ENCODE measurements at places on chromosomes 6 and 20.

GRCh38 chr6:150696190-150696589, 96.5 kb downstream of the PLEKHG1 start:
- DNase-seq = no peak

DNA sequence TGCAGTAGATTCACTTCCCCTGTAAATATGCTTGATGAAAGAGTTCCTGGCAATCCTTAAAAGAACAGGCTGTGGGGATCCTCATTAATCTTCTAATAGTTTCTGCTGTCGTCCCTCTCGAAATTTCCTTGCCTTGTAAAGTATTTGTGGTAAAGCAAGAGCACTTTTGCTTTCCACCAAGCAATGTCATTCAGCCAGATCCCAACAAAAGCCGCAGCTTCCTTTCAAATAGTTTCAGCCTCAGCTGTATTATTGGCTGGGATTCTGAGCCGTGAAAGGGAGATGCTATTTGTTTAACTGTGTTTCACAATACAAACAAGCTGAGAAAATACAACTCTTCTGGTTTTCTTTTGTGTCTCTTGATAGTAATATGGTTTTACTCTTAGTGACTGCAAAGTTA, 48.9 kb upstream of the EPHA7 start:
- DNase-seq = no peak

GRCh38 chr6:122696853-122697252, 82.7 kb upstream of the FABP7 start:
- DNase-seq = no peak

- DNase-seq = no peak
Observed at GRCh38 chr20:12963416-12963815, 45.4 kb upstream of the SPTLC3 start.

GRCh38 chr20:20736303-20736702, 23.9 kb upstream of the RALGAPA2 start:
- DNase-seq = no peak

DNA sequence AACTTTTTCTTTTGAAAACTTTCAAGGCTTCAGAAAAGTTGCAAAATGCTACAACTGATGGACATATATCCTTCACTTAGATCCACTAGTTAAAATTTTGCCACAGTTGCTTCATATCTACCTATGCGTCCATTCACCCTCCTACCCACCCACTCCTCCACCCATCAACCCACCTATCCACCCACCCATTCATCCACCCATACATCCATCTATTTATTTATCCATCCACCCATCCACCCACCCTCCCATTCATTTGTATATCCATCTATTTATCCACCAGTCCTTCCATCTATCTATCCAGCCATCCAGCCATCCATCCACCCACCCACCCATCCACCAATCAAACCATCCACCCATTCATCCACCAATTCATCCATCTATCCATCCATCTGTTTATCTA, 13.6 kb downstream of the BPIFB4 start:
- no peak for DNase-seq

GRCh38 chr20:50848846-50849673, 54.2 kb downstream of the BCAS4 start:
- DNase-seq = no peak

DNA sequence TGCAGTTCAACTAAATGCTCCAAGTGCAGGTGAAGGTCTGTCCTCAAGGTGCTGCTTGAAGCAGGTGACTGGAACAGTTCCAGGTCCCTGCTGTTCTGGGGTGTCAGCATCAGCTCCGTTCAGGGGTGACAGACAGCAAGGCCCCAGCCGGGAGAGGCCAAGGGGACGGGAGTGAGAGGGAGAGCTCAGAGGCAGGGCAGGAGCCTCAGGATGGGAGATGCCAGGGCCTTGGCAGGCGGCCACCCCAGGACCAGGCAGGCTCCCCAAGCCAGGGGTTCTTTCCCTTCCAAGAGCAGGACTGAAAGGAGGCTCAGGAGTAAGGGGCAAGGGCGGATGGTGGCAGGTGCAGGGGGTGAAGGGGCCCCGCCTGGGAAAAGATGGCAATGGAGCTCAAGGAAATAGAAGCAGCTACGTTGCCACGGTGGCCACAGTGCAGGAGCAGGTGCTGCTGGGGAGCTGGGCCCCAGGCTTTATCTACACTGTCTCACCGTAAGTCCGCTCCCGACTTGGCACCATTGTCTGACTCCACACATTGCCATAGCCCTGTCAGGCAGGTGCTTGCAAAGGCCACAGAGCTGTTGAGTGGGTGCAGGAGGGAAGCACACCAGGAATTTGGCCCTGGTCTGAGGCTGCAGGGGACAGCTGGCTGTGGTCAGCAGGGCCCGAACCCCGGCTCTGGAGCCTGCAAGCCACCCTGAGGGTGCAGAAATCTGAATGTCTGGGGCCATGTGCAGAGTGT, 43.1 kb downstream of the ERMARD start:
- no peak for DNase-seq

- no peak for DNase-seq
Observed at GRCh38 chr6:22666586-22666985, 97.2 kb downstream of the HDGFL1 start.

DNA sequence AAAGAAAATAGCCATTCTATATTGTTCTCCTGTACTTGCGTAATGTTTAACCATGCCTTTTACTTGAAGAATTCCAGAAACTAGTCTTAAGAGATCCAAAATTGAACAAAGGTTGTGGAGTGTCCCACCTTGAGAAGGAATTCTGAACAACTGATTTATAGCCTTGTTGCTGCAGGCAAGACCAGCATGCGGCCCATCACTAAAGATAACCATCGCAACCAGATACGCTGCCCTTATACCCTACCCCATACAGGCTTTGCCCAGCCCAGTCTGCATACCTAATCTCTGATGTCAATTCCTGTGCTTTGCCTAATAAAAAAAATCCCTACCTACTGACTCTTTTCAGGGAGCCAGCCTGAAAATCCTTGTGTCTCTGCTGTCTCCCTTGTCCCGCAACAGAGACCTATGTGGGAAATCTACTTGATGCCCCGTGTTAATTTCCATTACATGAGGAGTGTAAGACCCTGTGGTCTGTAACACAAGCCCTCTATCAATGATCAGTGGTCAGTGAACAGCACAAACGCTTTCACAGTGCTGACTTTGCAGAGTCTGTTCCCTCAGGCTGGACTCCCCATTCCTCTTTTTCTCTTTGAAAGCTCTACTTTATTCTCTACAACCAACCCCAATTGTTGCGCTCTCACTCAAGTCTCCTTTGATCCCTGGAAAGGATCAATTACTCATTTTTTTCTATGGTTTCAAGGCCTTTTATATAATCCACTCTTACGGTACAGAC, 125.7 kb upstream of the BTBD3 start:
- no peak for DNase-seq

DNA sequence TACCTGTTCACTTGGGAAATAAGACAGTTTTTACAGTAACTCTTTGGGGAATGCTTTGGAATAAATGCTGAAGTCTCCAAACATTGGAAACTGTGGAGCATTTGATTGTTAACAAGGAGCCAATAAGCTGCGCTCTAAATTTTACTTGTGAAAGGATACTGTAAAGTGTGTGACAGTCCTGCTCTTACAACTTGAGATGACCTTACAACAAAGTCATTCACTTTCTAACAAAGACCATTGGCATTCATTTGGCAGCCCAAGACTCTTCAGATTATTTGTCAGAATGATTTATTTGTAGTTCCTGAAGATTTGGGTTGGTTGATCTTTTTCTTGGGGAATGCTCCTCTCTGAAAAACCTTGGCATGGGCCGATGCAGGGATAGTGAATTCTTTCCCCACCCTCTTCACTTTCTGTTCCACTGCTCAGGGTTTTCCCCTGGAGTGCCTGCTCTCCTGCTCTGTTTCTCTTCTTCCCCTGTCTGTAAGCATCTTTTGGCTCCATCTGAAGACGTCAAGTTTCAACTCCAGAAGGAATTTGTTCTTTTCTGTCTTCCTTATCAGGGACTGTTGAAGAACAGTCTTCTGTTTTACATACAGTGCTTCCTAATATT, 116.4 kb downstream of the AKAP7 start:
- DNase-seq = no peak

DNA sequence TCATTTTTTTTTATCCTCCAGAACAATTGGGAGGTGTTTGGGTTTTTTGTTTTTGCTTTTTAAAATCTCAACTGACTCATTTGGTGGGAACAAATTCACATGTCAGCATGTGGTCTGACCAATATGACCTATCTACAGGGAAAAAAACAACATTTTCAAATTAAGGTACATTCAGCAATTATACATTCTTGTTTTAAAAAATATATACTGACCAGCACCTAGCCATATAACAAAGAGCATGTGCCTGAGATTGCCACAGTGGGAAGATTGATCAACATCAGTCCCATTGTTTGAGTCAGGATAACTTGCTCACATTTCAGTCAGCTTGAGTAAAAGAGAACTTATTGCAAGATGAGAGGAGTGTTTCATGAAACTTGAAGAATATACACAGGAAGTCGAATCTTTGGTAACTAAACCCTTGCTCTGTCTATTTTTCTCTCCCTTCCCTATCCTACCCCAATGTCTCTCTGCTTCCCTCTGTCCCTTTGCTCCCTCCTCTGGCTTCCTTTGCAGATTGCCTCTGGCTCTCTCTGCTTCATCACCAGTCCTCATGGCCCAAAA, 163.2 kb upstream of the TAB2 start:
- DNase-seq = no peak

- DNase-seq = no peak
Observed at GRCh38 chr20:52983726-52984450, 11.7 kb downstream of the TSHZ2 start.

GRCh38 chr6:87182321-87182720, 27.0 kb downstream of the ZNF292 start:
- DNase-seq = no peak

GRCh38 chr6:95576218-95576997, 927 bp upstream of the MANEA start:
- DNase-seq = no peak

GRCh38 chr6:161401587-161402309, 127.9 kb upstream of the AGPAT4 start:
- no peak for DNase-seq

DNA sequence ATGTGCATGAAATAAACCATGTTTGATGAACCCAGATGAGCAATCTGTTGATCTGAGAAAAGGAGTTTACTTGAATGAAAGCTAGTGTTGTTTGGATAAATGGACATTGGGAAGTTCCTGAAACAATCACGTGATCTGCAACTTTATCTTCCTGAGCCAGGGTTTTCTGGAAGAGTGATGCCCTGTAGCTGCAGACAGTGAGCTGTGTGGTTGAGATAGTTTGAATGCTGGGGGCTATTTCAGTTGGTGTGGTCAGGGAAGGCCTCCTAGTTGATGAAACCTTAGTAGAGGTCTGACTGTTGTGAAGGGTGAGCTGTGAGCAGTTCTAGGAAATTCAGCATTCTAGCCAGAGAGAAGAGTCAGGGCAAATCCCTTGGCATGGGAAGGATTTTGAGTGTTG, 643.7 kb downstream of the UTRN start:
- DNase-seq = no peak

- DNase-seq = no peak
Observed at GRCh38 chr6:157648561-157648960, 174.5 kb upstream of the SNX9 start.

- DNase-seq = no peak
Observed at GRCh38 chr6:7341989-7342742, 29.2 kb upstream of the SSR1 start.

- no peak for DNase-seq
Observed at GRCh38 chr20:49659056-49659455, 54.6 kb downstream of the B4GALT5 start.

DNA sequence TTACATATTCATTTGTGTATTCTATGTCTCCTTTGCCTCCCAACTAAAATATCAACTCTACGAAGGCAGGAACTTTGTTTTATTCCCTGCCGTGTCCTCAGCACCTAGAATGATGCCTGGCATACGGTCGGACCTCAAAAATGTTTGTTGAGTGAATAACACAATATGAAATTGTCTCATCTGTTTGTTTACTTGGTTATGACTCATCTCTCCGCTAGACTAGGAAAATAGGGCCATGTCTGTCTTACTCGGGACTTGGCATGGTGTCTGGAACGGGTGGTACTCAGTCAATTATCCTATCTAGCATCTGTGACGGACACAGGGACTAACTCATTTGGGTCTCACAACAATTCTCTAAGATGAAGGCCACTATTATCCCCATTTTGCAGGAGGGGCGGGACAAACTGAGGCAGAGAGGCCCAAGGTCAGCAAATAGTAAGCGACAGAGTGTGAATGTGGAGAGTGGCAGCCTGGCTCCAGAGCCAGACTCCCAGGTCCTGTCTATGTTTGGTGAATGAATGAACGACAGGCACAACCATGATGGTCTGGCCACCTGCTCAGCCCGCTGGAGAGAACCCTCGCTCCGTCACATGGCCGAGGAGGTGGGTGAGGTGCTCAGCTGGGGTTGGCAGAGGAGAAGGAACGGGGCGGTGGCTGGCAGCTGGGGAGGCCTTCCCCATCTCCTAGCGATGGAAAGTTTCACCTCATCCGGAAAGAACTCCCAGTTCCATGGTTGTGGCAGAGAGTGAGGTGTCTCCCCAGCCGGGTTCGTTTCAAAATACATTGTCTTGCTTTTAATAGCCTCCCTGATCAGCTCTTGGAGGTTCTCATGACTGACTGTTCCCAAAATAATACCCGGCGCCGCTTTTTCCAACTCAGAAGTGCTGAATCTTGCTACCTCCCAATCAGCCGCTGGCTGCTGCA, 27.6 kb upstream of the NFATC2 start:
- no peak for DNase-seq

GRCh38 chr6:70753870-70754380, 86.2 kb downstream of the SMAP1 start:
- no peak for DNase-seq

GRCh38 chr6:29627755-29628418, 5.1 kb downstream of the GABBR1 start:
- DNase-seq = no peak

GRCh38 chr20:52004715-52005114, 186.9 kb downstream of the ZFP64 start:
- DNase-seq = no peak

DNA sequence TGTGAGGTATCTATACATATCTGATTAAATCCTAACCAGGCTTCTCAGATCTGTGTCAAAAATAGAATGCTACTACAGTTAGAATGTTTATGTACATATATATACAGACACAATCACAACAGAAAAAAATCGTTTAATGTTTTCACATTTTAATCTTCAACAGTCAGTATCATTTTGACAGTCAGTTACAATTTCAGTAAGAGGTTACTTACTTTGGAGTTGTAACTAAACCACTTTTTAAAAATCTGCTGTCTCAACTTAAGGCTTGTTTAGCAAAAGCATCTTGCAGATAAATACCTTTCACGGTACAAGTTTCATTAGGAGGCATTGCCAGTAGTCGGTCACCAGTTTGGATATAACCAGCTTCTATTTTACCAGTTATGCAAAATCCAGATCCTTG, 32.3 kb upstream of the ALDH8A1 start:
- no peak for DNase-seq

GRCh38 chr20:32607727-32608663, 22.9 kb upstream of the NOL4L start:
- no peak for DNase-seq

DNA sequence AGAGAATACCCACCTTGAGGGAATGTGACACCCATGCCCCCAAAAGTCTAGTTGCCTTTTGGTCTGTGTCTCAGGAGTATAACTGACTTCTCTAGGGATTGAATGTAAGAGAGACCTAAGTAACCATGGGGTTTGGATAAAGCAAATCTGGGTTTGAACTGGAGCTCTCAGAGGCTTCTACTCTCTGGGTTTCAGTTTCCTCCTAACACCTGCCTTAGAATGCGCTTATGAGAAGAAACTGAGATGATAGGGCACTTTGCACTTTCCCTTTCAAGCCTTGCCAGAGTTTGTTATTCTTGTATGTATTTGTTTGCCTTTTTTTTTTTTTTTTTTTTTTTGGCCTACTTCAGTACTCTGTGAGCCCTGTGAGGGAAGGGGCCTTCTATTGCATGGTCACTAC, 19.4 kb downstream of the SDHAF4 start:
- DNase-seq = no peak

GRCh38 chr20:25573288-25574251, 11.8 kb downstream of the NINL start:
- no peak for DNase-seq

Measured in stimulated activated CD8-positive, alpha-beta memory T cell treated with anti-CD3 and anti-CD28 coated beads, Interleukin-2, amount 100 ng/mL, for 1 hour (primary cell).